ENCODE measurements at places on chromosomes 12 and 14.

DNA sequence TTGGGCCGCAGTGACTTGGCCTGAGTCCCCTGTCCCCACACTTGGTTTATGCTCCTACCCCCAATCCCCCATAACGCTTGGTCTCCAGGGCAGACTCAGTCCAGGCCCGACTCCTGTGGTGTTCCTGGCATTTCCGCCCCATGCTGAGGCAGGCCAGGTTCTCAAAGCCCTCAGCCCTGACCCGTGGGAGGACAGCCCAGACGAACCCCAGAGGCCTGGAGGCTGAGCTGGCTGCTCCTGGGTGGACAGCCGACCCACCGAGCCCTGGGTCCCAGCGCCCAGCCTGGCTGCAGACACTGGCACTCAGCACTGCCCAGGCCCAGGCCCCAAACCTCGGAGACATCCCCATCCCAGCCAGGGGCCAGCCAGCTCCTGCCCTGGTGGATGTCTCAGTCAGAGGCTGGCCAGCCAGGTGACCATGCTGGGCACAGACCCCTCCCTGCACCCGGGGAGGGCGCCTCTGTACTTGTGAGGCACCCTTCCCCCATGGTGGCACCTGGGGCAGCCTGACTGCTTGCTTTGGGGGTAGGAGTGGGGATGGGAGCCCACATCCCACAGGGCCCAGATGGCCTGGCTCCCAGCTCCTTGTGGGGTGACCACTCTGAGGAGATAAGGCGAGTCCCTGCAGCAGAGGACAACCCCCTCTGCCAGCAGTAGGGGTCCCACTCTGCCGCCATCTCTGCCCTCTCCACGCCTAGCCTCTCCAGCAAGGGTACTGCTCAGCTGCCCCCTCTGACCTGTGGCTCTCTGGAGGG lies 1.4 kb downstream of the PLD4 start:
- DNase-seq = no peak

- DNase-seq = no peak
Observed at GRCh38 chr12:53096759-53097158, 708 bp upstream of the IGFBP6 start.

DNA sequence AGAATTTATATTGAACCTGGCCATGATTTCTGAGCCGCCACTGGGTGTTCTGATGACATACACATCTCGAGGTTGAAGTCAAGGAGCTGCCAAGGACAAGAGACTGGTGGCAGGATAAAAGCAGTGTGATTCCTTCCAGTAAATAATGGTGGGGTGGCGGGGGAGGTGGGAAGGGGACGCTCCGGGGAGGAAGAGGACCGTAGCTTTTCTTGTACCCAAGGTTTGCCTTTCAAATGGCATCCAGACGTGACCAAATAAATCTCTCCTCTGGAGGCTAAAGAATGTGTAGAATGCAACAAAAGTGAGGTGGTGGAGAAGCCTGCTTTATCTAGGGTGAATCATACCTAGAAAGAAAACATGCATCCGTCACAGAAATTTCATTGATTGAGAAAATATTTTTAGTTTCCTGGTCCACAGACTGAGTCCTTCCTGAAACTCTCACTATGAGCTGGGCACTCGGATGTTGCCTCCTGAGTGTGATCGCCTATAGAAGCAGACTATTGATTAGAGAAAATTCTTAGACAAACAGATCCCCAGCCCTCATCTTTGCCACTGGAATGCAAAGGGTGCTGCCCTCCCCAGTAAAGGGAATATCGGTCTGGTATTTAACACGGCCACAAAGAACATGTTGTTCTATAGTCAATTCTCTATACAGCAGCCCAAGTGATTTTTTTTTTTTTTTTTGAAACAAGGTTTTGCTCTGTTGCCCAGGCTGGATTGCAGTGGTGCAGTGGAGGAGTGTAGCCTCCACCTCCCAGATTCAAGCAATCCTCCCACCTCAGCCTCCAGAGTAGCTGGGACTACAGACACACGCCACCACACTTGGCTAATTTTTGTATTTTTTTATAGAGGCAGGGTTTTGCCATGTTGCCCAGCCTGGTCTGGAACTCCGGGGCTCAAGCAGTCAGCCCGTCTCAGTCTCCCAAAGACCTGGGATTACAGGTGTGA lies 112.1 kb downstream of the DPF3 start:
- DNase-seq = no peak

DNA sequence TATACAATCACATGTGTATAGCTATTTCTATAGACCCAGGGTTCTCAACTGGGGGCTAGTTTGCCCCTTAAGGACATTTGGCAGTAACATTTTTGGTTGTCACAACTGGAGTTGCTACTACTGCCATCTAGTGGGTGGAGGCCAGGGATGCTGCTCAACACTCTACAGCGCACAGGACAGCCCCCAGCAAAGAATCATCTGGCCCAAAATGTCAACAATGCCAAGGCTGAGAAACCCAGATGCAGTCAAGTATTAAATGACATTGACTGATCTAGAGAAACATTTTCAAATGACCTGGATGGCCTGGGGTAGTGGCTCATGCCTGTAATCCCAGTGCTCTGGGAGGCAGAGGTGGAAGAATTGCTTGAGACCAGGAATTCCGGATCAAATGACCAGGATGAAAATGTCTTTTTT lies 5.8 kb downstream of the WSB2 start:
- DNase-seq = no peak

GRCh38 chr14:93546642-93547041 lies 115.9 kb downstream of the UNC79 start:
- no peak for DNase-seq

- DNase-seq = no peak
Observed at GRCh38 chr14:21300892-21301291, 21.0 kb downstream of the RPGRIP1 start.

DNA sequence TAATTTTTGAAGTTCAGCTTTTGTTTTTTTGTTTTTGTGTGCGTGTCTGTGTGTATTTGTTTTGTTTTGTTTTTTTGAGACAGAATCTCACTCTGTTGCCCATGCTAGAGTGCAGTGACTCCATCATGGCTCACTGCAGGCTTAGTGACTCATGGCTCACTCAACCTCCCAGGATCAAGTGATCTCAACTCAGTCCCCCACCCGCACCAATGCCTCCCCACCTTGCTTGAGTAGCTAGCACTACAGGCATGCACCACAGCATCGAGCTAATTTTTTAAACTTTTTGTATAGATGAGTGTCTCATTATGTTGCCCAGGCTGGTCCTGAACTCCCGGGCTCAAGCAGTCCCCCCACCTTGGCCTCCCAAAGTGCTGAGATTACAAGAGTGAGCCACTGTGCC lies 981.4 kb downstream of the BCL11B start:
- DNase-seq = no peak

- DNase-seq = no peak
Observed at GRCh38 chr12:117680312-117680711, 288.5 kb downstream of the KSR2 start.

DNA sequence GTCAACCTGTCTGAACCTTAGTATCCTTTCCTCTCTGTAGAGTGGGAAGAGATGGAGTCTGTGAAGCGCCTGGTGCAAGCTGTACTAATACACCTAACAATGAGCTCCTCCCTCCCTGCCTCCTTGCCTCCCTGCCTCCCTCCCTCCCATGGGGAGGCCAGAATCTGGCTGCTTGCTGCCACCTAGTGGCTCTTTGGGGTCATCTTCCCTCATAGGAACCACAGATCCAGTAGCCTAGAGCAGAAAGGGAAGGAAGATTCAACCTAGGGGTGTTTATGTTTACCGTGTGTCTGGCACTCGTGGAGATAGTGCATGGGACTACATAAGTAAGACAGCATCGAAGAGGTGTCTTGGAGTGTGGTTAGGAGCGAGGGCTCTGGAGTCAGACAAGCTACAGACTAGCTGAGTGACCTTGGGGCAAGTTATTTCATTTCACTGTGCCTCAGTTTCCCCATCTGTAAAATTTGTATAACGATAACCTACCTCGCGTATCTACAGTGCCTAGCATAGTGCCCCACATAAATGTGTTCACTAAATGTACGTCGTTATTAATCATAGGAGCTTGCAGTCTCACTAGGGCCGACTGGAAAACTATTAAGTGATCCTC lies 35.5 kb upstream of the TSPAN9 start:
- peak; percentile 31 for DNase-seq

GRCh38 chr12:131599190-131600159 lies 111.4 kb upstream of the SFSWAP start:
- DNase-seq = no peak

- DNase-seq = no peak
Observed at GRCh38 chr14:94171208-94171607, 2.9 kb upstream of the PPP4R4 start.

GRCh38 chr14:22493753-22494152 lies 95.3 kb downstream of the DAD1 start:
- DNase-seq = no peak

GRCh38 chr14:74804219-74804825 lies 41.2 kb downstream of the YLPM1 start:
- DNase-seq = no peak

DNA sequence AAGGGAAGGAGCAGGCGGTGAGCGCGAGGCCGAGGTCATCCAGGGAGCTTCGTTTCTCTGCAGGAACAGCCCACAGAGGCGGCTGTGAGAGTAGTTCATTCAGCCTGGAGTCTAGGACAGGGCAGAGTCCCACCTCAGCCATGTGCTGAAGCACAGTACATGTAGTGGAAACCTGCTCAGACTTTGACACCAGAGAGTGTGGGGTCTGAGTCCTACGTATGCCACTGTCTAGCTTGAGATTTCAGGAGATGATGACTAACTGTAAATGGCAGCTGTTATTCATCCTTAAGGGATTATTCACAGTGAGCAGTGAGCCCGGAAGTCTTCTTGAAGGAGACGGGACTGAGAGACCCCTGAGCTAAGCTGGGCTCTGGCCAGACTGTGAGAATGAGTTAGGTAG lies 938 bp upstream of the SLC6A13 start:
- DNase-seq = no peak

DNA sequence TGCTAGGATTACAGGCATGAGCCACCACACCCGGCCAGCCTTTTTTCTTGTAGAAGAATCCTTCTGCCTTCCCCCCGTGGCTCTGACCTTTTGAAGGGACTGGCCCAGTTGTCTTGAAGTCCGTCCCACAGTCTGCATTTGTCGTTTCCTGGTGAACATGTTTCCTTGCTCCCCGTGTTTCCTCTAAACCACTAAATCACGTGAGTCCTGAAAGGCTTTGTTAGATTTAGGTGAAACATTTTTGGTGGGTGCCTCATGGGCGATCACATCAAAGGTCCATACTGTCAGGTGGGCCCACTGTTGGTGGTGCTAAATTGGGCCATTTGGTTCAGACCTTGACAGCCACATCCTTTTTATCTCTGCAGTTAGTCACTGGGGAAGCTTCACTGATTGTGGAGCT lies 26.3 kb downstream of the MLXIP start:
- no peak for DNase-seq

DNA sequence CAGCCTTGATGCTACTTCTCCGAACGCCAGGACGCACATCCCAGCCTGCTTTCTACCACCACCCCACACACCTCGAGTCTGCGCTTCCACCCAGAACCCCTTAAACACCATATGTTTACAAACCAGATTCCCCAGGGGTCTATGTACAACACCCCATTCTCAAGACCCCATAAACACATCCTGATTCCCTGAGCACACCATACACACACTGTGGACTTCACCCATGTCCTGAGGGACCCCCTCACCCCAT lies 733 bp downstream of the TTC7B start:
- DNase-seq = no peak

DNA sequence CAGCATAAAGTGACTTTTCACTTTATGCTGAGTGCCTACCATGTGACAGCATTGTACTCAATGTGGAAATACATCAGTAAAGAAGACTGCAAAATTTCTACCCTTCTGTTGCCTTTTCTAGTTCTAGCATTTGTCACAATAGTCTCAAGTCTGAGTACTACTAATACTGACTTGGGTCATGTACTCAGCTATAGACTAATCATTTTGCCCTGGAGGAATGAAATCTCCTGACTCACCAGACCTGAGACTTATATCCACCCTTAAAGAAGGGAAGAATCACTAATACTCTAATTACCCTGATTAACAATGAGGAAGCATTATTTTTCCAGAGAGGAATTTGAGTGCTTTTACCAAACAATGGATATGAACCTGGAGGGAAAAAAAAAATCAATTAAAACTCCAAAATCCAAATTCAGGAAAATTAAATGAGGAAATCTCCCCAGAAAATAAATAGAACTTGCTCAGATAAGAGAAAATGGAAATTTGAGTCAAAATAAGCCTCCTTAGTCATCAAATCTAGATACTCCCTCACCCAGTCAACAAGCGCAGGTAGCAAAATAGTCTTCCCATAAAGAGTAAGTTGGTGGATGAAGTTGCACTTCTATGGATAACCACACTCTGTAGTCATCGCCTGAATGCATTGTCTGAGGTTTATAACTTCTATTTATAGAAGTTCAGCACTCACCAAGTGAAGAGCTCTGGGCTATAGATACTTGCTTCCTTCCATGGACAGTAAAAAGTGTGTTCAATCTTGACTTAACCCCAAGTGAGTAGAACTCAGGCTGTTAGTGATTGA lies 386.6 kb downstream of the SYT1 start:
- DNase-seq = no peak

DNA sequence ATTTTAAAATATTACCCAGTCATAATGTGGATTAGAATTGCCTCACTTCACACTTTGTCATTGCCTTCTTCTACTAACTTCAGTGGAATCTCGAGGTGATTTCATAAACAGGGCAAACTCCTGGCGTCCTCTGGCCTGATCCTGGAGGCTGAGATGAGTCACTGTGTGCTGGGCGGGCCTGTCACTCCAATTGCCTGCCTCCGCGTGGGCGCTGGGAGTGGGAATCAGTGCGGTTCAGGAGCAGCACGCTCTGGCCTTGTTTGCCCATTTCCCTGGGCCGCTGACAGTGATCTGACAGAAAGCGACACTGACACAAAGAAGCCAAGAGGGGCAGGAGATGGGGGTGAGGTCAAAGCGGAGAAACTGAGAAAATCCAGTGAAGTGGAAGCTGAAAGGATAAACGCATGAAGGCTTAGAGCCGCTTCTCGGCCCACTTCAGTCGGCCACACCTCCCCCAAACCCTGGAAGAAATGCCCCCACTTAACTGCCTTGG lies 29.7 kb downstream of the LGR5 start:
- no peak for DNase-seq

DNA sequence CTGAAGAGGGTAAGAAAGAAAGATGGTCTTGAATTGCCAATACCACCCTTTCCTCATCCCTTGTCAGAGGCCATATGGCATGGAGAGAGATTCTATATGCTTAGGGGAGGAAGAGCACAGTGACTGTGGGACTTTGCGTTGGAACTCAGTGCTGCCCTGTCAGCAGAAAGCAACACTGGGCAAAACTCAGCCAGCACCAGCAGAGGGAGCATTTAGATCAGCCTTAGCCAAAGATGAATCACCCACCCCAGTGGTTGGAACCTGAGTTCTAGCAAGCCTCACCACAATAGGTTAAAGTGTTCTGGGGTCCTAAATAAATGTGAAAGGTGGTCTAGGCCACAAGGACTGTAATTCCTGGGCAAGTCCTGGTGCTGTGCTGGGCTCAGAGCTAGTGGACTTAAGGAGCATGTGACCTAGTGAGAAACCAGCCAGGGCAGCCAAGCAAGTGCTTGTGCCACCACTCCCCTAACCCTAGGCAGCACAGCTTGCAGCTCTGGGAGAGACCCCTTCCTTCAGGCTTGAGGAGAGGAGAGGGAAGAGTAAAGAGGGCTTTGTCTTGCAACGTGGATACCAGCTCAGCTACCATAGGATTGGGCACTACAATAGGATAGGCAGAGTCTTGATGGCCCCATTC lies 11.4 kb upstream of the BCAT1 start:
- no peak for DNase-seq

Data from forelimb muscle (tissue), 1 donor.